ENCODE measurements at places on chromosomes 5 and 9.

DNA sequence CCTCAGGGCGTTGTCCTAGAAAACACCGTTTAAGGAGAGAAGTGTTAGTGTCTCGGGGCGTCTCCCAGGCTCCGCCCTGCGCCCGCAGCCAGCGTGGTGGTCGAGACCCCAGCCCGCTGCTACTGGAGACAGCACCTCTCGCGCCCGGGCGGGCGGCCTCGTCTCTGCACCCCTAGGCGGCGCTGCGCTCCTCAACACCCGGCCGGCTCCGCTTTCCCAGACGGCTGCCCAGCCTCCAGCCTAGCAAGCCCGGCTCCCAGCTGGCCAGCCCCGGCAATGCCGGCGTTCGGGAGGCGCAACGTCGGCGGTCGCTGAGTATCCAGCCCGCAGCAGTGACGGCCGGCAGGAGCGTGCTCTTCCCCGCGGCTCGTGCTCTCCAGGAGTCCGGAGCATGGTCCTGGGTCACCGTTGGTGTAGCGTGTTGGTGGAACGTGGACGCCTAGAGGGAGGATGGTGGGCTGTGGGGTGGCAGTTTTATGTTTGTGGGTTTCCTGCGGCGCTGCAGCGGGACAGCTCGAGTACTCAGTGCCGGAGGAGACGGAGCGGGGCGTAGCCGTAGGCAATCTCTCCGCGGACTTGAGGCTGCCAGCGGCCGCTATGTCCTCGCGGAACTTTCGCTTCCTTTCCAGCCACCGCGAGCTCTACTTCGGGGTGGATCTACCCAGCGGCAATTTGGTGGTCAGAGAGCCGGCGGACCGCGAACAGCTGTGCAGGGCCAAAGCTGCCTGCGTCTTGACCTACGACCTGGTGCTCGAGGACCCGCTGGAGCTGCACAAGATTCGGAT is 536 bp downstream of the PCDHAC1 start:
- peak; percentile 64 for DNase-seq

DNA sequence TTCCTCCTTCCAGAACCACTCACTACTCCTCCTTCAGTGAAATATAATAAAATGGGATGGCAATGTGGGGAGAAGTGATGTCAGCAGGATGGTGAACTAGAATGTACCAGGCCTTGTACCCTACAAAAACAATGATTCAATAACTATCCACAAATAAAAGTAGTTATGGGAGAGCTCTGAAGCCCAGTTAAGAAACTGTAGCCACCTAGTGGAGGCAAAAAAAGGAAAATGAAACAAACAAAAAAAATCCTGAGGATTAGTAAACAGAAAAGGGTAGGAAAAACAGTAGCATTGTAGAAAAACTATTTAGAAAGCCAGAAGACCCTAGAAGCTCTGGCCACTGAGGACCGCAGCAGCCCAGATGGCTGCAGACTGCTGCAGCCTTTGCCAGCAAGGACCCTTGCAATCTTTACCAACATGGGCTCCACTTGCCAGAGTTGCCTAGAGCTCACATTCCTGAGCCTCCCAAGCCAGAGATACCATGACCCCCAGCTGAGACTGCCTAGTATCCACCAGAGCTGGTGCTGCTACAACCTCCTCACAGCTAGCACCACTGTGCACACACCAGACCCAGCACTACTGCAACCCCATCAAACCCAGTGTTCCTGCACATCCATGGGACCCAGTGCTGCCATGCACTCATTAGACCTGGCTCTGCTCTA is 259.7 kb upstream of the MSX2 start:
- DNase-seq: no peak

GRCh38 chr9:133661846-133662540 is 25.8 kb downstream of the DBH start:
- DNase-seq: no peak

DNA sequence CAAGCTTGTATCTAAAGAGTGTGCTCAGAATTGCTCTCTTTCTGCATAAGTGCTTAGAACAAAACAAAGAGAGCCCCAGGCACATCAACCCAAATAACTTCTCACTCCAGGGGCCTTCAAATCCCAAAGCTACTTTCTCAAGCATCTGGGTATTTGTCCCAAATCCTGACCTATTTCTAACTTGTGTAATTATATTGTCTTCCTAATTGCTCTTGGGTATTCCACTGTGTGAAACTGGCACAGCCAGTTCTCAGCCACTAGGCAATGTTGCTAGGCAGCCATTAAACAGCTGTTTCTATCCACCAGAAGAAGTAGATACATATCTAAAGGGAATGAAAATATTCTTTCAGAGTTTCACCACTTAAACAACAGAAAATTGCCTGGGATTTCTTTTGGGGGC is 198.8 kb downstream of the PRELID2 start:
- no peak for DNase-seq

DNA sequence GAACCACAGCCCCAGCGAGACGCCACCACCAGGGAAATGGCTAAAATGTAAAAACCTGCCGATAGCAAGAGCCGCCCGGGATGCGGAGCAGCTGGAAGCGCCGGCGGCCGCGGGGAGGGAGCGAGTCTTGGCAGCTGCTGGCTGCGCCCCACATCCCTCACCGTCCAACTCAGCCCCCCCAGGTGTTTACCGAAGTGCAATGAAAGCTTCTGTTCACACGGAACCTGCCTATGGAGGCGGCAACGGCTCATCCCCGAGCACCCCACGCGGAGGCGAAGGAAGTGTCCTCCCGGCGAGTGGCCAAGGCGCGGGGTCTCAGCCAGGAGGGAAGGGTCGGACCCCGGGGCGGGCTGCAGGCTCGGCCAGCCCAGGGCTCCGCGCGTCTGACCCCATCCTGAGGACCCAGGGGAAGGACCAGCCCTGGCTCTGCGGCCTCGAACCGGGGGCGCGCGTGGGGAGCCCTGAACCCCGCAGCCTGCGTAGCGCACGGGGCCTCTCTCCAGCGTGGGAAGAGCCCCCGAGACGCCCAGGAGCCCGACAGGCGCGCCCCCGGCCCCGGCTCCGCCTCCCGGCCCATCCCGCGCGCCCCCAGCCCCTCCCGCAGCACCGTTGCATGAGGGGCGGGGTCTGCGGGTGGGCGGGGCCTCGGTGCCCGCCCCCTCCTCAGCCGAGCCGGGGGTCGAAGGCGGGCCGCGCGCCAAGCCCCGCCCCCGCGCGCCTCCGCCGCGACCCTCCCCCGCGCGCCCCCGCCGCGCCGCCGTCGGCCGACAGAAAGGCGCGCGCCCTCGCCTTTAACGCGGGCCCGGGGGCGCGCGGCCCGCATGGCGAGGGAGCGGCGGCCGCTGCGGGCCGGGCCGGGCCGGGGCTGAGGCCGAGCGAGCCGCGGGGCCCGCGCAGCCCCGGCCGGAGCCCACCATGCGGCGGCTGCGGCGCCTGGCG is at the start of gene DIPK1B:
Gene DIPK1B (plus strand): TSS at position 822 of the 939 bp plus-strand sequence. CDS start 94 bp downstream, at position 916.
- DNase-seq: no peak

- peak; percentile 57 for DNase-seq
Measured at GRCh38 chr9:121499427-121500164, at the start of gene GGTA1. GGTA1 (minus strand) TSS chr9:121499844; CDS start chr9:121467922, 31,922 bp downstream.

GRCh38 chr5:117486261-117486660 is 911.6 kb upstream of the SEMA6A start:
- no peak for DNase-seq

DNA sequence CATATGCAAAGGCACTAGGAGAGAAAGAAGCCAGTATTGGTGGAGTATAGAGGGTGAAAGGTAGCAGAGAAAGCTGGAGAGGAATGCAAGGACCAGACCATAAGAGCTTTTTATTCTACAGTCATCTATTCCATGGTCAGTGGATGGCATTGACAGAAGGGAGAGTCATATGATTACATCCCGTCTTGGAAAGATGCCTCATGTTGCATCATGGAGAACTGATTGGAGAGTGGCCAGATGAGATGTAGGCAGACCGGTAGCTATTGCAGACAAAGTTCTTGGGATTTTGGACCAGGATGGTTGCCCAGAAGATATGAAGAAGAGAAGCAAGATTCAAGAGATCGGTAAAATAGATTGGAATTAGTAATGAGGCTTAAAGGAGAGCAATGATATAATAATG is 260.7 kb downstream of the CHSY3 start:
- DNase-seq: no peak

DNA sequence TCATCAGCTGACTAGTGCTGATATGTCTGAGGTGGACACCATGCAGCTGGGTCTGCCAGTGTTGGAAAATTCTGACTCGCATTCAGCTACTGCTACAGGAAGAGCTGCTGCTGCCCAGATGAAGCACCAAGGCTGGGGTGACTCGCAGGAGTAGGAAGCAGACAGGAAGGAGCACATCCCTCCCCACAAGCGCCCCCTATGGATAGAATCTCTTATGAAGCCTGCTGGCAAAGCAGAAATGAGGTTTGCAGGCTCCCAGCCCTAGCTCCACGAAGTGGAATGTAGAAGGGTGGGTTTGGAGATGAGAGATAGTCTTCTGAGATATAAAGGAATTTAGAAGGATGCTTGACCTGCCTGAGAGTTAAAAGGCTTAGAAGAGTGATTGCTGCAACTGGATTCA is 443.0 kb downstream of the ACTL7B start:
- DNase-seq: no peak

DNA sequence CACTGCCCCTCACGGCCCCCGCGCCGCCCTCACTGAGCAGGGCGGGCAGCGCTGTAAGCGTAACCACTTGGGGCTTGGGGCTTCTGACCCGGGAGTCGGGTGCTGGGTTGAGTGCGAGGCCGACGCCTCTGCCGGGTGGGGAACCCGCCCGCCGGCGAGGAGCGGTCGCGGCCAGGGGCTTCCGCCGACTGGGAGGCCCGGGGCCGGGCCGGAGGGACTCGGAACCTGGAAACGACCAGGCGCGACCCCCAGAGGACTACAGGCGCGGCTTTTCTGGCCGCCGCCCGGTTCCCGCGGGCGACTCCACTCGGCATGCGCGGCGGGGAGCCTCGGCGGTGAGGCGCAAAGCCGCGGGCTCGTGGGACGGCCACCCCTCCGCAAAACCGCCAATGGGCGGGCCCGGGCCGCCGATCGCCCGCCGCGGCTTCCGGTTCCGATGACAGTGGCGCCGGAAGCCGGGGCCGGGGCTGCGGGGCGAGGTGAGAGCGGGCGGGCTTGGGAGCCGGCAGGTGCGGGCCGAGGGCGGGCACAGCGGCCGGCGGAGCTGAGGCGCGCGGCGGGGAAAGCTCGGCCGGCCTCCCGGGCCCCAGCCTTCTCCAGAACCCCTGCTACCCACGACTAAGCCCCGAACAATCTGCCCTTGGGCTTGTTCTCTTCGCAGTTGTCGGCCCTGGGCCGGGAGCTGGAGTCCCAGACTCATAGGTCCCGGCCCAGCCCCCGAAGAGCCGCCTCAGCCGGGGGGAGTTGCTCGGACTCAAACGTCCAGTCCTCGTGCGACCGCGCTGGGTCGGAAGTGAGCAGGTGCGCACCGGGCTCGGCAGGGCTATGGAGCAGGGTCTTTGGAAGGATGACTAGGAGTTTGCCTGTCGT is at the start of gene RMND5B:
Gene RMND5B (plus strand): TSS at position 439 of the 870 bp plus-strand sequence. CDS start 7,106 bp downstream, outside the sequence.
- peak; percentile 81 for DNase-seq

DNA sequence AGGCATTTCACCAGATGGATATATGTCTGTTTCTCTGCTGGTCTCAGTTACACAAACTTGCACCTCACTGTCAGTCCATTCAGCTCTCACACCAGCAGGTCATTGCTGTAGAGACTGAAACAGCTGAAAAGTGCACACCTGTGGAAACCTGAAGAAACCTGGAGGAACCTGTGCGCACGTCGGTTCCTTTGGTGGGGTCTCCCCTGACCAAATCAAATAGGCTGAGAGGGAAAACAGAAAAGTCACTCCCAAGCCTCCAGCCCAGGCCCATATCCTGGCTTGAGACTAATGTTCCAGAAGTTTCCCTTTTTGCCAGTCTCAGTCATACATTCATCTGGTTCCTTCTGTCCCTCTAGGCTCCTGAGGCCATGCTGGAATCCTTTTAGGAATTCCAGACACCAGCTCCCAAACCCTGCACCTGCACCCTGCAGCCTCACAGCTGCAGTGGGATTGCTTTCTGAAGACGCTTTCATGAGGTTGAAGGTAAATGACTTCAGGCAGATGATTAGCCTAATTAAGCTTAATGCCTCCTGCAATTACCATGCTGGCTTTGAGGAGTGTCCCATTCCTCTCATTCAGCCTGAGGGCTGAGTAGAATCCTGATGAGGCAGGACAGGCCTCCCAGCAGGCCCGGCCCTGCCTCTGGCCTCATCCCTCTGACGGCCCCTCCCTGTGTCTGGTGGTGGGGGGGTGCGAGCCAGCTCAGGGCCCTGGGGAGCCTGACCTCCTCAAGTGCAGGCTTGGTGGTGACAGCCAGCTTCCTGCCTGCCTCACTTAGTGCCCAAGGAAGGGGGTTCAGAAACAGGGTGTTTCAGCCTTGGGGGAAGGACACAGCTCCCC is 24.3 kb upstream of the CXCL14 start:
- DNase-seq: no peak

DNA sequence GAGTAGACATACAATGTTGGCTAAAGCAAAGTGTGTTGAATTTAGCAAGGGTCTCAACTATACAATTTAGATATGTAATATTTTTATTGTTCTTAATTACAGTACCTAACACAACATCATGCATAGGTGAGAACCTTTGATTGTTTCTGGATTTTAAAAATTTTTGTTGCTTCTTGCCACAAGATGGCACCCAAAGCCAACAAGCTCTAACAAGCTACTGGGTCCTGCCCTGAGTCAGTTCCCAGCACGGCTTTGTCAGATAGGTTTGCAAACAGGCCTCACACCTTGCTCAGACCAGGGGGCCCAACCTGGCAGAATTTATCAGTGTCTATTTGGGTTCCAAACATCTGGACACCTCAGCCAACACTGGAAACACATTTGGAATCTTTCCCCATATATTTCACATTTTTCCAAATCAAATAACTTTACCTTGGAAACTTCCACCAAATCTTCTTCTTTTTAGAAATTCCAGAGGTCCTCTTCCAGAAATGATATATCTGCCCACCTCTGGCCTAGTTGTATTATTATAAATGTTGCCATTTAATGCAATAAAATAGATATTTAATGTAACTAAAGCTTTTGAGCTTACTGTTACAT is 49.5 kb upstream of the EGFLAM start:
- DNase-seq: no peak
